Vagina (tissue), 2 donors: ENCODE measurements at places on chromosomes 4 and X.

GRCh38 chrX:23883737-23884354 lies 23.9 kb downstream of the APOO start:
- no peak for DNase-seq

DNA sequence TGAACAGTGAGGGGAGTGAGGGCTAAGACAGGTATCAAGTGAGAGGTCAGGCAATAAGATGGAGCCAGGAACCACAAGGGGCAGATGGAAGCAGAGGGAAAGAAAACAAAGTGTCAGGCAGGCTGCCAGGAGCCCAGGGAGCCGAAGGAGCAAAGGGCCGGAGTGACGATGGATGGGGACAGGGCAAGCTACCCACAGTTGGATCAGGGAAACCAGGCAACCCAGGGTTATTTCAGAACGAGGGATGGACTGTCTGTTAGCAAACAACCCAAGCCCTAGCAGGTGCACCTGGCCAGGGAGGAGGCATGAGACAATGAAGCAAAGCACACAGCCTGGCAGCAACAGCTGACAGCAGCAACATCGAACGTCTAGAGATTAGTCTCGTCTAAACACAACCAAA lies 39.2 kb downstream of the SEL1L3 start:
- DNase-seq: no peak

DNA sequence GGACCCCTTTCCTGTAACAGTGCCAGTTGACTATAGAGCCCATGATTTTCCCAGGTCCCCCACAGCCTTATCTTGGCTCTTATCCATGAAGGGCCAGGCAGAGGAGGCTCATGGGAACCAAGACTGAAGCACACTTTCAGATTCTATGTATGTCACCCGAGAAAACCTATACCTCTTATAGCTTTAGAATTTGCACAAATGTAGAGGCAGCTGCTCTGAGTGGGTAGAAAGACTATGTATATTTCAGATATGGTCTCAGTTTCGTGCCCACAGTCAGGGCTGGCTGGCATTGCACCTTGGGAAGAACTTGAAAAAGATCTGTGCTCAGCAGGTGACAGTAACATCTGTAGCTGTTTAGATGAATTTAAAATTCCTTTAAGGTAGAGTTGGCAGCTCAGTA lies 8.3 kb upstream of the LNX1 start:
- no peak for DNase-seq

DNA sequence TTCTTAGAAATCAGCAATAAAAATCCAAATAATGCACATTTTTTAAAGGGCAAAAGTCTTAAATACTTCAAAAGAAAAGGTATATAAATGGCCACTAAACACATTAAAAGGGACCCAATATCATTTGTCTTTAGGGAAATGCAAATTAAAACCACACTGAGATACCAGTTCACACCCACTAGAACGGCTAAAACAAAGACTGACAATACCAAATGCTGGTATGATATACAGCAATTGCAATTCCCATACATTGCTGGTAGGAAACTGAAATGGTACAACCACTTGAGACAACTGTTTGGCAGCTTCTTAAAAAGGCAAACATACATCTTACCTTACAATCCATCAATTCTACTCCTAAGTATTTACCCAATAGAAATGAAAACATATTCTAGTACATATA lies 33.7 kb downstream of the CAMK2D start:
- no peak for DNase-seq

- no peak for DNase-seq
Measured at GRCh38 chr4:165724786-165725185, 148.3 kb upstream of the TLL1 start.
